HEK293T (cell line): ENCODE measurements at places on chromosomes 12 and 14.

DNA sequence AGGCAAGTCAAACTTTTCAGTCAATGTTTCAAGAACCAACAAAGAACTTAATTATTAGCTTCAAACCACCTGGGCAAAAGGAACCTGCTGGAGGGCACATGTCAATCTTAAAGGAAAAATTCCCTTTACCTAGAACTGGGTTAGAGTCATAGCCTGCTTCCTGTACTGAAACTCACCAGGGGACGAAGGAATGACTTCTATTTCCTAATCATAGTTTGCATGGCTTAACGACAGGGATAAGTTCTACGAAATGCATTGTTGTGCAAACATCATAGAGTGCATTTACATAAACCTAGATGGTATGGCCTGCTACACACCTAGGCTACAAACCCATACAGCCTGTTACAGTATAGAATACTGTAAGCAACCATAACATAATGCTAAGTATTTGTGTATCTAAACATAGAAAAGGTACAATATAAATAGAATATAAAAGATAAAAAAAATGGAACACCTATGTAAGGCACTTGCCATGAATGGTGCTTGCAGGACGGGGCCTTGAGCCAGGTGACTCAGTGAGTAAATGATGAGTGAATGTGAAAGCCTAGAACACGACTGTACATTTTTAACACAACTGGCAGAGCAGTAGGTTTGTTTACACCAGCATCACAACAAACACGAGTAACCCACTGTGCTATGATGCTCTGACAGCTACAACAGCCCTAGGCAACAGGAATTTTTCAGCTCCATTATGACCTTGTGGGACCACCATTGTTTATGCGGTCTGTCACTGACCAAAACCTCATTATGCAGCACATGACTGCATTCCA, 234.9 kb upstream of the CAND1 start:
- no peak for DNase-seq

- no peak for DNase-seq
Observed at GRCh38 chr12:116532428-116532827, 26.8 kb upstream of the MAP1LC3B2 start.

- no peak for DNase-seq
Observed at GRCh38 chr14:68938271-68939150, 40.6 kb downstream of the ACTN1 start.

DNA sequence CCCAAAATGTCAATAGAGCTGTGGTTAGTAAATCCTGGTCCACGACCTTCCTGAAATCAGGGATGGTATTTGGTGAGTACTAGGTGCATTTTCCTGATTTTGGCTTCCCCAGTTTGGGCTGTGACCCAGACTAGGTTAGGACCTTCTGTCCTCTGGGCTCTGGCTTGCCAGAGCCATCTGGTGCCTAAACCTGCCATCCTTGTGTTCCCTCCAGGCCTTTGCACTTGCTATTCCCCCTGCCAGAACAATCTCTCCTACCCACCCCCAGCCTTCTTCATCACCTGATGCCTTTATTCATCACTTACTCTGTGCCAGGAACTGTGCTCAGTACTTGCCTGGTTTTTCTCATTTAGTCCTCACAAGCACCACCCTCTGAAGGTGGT, 216.7 kb downstream of the RBM19 start:
- no peak for DNase-seq

DNA sequence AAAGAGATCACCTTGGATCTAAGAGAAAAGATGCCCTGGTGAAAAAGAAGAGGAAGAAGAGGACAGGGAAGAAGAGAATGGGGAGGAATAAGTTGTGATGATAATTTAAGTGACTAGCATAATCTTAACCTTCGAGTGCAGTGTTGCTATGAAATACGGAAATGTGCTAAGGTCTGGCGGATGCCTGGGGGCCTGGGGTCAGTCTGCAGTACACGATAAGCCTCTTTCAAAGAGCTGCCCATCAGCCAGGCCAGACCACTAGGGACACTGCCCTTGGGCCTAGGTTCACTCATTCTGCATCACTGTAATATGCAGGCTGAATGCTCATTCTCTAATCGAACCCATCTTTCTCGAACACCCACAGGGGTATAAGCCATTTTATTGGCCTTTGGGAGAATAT, 83.4 kb downstream of the PLEKHG3 start:
- DNase-seq: no peak

- DNase-seq: no peak
Observed at GRCh38 chr14:102593825-102594137, 1.3 kb downstream of the RCOR1 start.

GRCh38 chr14:36654794-36655381, 6.8 kb upstream of the PAX9 start:
- no peak for DNase-seq

DNA sequence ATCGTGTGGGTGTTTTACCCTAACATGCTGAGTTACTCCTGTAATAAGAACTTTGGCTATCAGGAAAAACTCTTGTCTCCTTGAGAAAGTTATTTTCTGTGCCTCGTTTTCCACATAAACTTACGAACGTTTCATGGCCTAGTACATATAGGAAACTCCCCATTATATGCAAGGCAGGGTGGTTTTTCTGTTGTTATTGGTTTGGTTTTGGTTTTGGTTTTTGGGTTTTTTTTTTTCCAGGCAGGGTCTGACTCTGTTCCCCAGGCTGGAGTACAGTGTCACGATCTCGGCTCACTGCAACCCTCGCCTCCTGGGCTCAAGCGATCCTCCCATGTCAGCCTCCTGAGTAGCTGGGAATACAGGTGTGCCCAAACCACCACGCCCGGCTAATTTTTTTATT, 5.5 kb downstream of the OR6C3 start:
- DNase-seq: no peak

GRCh38 chr14:55129428-55130195, 560 bp downstream of the LGALS3 start:
- DNase-seq: no peak

GRCh38 chr14:52988139-52988538, 37.3 kb upstream of the FERMT2 start:
- no peak for DNase-seq

- DNase-seq: no peak
Observed at GRCh38 chr12:49651855-49652254, 28.5 kb downstream of the PRPF40B start.

GRCh38 chr12:126591533-126591932, 1526.3 kb downstream of the AACS start:
- no peak for DNase-seq

DNA sequence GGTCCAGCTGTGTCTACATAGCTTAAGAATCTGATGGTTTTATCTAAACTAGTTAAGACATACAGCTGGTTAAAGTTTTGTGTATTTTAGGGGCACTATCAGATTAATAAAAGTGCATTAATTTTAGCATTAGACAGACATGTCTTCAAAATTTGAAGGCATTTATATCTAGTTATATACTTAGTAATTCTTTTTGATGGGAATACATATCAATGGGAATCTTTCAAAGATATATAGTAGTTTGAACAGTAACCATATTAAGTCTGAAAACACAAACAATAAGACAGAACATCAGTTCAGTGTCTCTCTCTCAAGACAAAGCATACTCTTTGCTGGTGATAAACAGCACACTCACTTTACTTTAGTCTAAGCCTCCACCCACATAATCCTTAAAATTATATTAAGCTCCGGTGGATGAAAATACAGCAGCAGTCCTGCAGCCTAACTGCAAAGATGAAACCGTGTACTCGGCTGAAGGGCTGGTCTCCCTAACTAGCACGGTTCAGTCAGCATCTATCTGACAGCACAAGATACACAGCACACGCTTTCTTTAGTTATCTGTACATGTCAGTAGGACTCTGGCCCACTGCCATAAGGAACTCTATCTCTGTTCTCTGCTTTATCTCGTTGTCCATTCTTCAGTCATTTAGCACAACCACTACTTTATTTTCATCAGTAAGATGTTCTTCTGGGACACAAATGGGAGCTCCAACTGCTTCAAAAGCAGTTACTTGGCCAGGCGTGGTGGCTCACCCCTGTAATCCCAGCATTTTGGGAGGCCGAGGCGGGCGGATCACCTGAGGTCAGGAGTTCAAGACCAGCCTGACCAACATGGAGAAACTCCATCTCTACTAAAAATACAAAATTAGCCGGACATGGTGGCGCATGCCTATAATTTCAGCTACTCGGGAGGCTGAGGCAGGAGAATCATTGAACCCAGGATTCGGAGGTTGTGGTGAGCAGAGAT, 80.5 kb downstream of the MED13L start:
- peak; percentile 17 for DNase-seq

DNA sequence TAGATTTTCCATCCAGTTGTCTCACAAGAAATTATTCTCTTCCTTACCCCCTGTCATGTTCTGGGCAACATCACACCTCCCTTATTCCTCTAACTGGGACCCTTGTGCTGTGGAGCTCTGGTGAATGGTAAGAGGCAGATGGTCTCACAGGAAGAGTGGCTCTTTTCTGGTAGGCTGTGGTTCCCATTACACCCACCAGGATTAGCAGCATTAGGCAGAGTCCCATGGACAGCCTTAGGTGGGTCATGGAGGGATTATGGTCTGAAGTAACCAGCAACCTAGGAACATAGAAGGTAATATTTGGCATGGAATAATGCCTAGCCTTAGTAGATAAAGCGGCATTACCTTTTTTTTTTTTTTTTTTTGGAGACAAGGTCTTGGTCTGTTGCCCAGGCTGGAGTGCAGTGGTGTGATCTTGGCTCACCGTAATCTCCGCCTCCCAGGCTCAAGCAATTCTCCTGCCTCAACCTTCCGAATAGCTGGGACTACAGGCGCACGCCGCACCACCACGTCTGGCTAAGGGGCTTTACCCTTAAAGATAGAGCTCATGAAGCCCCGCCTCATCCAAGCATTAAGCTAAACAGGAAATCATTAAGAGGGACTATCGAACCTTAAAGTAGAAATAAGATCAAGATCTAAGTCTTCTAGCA, 4.0 kb downstream of the C14orf119 start:
- no peak for DNase-seq

DNA sequence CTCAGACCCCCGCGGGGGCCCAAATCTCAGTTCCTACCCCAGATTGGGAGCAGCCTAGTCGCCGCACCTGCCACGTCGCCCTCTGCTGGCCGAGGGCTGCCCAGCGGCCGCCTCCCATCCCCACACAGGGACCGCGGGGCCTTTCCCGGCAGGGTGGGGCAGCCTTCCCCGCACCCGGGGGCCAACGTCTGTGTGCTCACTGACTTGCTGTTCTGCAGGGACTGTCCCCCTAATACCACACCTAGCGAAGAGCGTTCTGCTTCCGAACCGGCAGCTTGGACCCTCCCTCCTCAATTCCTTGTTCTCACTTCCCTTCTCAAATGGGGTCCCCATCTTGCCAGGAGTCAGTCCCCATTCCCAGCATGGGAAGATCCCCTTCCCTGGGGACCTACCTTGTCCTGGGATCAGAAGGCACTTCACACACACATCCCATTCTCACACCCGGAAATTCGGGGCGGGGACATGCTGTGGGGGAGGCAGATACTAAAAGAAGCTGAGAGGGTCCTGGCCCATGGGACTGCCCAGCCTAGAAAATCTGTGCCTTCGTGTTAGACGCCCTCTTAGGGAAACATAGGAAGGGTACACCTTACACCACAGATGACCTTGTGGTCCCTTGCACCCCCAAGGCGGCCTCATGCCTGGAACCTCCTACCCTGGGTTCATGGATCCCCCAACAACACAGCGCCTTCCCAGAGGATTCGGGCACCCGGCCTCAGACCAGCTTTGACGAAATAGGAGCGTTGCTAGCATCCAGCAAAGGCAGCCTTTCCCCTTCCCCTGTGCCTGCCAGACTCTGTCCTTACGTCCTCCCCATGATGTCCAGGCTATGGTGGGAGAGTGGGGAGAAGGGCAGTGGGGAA, 16.4 kb downstream of the ACVRL1 start:
- DNase-seq: peak; percentile 80

DNA sequence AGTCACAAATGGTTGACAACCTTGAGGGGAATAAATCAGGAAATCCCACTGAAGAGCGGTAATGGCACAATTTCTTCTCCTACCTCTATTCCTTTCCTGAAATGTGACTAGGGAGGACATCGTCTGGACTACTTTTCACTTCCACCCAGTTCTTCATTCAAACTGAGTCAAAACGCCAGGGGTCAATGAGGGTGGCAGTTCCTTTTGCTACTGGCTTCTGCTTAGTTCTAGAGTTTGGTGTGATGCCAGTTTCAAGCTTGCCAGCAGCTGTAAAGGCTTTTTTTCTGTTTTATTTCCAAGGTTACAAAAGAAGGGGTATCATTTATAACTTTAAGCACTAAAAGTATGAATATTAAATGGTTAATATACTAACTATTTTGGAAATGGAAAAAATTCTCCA, 286.5 kb downstream of the SOX5 start:
- DNase-seq: no peak

DNA sequence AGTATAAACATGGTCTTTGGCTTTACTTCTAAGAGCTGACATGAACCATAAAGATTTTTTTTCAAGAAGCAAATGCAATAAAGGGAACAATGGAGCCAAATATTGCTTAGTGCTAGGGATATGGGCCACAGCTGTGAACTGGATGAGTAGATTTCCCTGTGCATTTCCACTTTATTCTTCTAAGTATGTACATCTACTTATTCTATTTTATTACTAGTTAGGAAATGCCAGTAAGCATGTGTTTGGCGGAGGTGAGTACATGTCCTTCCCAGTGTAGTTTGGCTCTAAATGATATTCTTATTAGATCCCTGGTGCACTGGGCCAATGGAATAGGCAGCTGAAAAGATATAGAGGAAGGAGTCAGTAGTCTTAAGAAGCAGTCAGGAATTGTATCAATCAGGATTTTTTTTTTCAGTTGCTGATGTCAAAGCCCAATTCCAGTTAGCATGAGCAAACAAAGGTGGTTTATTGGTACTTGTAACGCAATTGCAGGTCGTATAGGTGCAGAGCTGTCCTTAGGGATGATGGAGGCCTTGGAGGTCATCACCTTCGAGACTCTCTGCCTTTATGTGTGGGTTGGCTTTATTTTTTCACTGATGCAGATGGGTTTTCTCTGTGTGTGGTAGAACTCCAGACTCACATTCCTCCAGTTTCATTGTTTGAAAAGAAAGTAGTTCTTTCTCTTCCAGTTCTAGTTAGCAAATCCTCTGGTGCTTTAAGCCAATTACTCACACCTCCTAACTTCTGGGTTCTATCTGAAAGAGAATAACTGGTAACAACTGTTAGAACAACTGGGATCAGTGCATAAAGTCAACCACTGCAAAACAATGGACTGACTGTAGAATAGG, 139.0 kb upstream of the LRIG3 start:
- DNase-seq: no peak

- peak; percentile 30 for DNase-seq
Observed at GRCh38 chr14:94051115-94051514, 25.0 kb downstream of the OTUB2 start.

DNA sequence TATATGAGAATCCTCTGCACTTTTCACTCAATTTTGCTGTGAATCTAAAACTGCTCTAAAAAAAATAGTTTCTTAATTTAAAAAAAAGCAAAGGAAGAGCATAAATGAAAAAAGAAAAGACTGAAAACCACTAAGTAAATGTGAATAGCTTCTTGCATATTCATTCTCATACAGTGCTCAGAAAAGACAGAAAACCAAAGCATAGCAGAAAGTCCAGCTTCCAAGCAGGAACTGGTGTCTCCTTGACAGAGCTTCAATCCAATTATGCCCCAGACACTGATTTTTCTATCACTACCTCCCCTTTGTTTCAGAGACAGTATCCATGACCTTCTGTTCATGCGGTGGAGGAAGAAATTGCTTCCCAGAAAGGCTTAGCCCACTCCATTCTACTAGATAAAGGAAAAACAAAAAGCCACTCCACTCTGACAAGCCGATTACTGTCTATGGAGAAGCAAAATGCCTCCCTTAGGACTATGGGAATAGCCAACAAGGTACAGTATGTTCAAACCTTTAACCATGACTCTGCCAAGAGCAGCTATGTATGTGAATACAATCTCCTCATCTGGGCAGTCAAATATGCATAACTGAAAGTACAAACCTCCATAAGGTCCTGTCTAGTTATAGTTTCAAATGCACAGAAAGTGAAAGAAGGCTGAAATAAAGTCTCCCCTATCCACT, 40.6 kb downstream of the ATF7 start:
- no peak for DNase-seq

- DNase-seq: no peak
Observed at GRCh38 chr12:109723311-109723881, 9.8 kb downstream of the FAM222A start.
